ENCODE measurements at places on chromosomes 2 and 18.

DNA sequence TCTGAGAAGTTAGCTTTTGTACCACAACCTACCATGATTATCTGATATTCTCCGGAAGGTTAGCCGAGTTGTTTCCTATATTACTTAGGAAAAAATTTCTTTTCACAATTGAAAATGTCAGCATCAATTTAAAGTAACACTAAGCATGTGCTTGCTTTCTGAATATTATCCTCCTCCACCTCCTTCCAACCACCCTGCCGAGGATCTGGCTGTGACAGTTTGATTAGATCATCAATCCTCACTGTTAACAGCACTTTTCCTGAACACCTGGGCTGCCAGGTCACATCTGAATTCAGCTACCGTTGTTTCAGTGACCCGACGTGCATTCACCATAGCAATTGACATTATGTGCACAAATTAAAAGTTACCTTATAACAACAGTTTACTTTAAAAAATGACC, 207.0 kb downstream of the ZNF407 start:
- no peak for DNase-seq

DNA sequence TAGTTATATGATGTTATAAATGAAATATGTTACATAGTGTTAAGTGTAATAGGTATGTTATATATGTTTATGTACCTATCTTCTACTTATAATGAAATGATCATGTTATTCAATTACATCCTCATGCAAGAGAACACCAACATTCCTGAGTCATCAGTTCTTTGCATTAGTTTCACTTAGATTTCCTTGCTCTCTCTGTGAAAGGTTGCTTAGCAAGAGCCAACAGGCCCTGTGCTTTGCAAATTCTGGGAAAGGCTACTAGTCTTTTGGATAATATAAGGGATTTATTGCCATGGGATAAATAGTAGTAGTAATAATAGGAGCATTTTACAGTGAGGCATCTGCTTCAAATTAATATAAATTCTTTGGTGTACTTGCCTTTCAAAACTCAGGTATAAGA, 274.8 kb downstream of the SP3 start:
- no peak for DNase-seq

GRCh38 chr2:216557820-216558219, 59.2 kb downstream of the RPL37A start:
- no peak for DNase-seq

DNA sequence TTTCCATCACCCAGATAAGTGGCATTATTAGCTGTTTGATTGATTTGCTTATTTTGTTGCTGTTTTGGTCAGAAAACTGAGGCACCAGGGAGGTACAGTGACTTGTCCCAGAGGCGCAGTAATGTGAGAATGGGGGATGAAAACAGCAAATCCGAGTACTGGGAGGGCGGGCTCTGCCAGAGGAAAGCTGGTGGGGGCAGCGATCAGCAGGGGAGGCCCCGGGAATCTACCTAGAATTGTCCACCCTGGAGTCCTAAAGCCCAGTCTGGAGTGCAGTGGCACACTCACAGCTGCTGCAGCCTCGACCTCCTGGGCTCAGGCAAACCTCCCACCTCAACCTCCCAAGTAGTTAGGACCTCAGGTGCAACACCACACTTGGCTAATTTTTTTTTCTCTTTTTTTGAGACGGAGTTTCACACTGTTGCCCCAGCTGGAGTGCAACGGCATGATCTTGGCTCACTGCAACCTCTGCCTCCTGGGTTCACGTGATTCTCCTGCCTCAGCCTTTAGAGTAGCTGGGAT, 17.0 kb upstream of the PTMA start:
- DNase-seq, result no peak

DNA sequence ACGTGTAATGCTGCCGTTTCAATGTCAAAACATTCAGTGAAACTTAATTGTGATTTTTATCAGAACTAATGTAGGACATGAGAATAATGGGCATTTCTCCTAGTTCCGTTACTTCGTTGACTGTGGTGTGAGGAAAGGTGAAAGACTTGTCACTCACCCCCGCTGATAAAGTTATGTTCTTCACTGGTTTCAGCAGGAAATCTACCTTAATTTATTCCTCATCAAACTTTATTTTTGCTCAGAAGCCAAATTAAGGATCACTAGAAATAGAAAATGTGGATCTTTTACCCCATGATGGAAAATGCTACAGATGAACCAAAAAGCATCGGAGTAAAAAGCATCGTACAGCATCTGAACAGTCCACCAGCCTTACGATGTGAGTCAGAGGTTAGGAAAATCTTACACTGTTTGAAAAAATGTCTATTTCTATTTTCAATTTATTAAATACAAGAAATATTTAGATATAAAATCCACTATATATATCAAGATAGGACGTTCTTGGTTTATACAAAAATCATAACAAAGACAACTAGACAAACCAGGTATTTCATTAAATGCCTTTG, 1.0 kb upstream of the ROCK1 start:
- DNase-seq, result no peak

- no peak for DNase-seq
Observed at GRCh38 chr2:119245076-119245840, 21.6 kb downstream of the STEAP3 start.

- DNase-seq, result no peak
Observed at GRCh38 chr2:227942021-227942420, 70.6 kb downstream of the DAW1 start.

DNA sequence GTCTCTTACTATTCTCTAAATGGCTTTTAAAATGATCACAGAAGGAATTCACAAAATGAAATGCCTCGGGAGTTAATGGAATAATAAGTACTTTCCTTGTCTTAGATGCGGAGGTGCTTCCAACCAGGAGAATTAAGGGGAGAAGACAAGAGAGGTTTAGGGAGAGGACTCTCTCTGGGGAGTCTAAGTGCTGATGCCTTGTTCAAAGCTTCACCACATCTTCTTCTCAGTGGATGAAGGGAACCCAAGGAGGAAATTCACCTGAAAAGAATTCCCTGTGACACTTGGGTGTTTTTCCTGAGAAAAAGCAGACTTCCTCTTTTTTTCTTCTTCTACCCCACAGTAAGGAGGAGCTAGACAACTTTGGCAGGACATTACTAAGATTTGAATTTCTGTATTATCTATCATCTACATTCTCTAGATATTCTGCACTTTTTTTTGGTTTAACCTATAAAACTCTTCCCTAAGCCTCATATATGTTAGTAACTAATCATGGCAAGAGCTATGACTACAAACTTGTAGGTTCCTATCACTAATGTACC, 70.1 kb upstream of the GRB14 start:
- DNase-seq, result no peak

GRCh38 chr2:235543851-235544688, 50.2 kb downstream of the AGAP1 start:
- no peak for DNase-seq

GRCh38 chr2:144678736-144679135, 158.8 kb upstream of the ZEB2 start:
- DNase-seq, result no peak

- DNase-seq, result no peak
Observed at GRCh38 chr2:124489686-124490085, 464.6 kb downstream of the CNTNAP5 start.

GRCh38 chr2:209305746-209306196, 118.1 kb upstream of the MAP2 start:
- no peak for DNase-seq

DNA sequence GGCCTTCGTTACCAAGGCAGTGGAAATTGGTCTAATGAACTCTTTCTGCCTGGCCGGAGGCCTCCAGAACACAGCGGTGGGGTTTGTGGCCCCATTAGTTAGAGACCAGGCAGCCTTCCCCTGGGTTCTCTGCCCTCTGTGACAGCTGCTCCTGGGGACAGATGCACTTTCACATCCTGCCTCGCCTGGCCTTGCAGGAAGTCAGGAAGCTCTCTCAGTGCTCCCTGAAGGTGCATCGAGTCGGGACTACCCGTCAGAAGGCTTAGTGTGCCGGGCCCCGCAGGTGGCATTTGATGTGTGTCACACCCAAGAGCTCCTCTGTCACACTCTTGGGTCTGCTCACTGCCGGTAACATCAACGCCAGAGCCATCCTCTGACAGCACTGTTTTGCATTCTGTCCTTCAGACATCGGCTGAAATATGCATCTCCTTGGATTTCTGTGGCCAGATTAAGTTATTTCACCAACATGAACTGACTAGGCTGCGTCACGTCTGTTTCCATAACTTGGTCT, 158.3 kb downstream of the LDLRAD4 start:
- DNase-seq, result no peak

- peak; percentile 13 for DNase-seq
Observed at GRCh38 chr2:97267411-97268074, 154.6 kb downstream of the ANKRD36 start.

DNA sequence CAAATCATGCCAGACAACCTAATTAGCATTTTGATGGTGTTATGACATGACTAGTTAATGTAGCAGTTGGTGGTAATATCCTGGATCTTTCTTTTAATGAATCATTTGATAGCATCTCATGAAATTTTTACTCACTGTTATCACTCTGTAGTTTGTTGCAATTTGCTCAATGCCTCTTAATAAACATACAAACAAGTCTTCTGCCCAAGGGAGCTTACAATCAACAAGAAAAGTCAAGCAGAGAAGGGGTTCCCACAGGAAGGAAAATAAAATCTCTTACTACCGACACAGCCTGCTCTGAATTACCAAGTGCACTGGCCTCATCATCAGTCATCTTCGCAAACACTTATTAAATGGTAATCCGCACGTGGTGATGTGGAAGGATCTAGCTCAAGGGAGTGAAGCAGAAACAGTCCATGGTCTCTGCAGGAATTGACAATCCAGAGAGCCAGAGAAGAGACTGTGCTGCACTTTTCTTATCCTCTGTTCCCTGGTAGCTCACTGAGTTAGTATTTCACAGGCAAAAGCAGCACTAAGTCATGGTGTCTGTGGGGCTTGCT, 263.5 kb downstream of the EPHA4 start:
- DNase-seq, result no peak

GRCh38 chr2:238585836-238586821, 159.4 kb downstream of the ASB1 start:
- DNase-seq, result no peak

DNA sequence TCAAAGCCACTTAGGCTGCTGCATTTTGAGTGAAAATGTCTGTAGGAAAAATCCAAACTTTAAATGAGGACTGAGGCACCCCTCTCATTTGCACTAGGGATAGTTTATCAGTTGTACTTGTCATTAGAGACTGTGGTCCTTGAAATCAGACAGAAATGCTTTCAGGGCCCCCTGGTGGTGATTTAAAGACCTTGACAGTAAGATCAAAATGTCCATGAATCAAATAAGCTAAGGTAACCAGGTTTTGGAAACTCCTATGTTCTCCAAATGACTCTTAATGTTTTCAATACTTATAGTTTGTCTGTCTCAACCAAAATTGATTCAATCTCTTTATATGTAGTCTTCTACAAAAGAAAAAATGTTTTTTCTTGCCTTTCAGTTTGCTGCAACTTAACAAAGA, 28.8 kb upstream of the DDX18 start:
- no peak for DNase-seq

DNA sequence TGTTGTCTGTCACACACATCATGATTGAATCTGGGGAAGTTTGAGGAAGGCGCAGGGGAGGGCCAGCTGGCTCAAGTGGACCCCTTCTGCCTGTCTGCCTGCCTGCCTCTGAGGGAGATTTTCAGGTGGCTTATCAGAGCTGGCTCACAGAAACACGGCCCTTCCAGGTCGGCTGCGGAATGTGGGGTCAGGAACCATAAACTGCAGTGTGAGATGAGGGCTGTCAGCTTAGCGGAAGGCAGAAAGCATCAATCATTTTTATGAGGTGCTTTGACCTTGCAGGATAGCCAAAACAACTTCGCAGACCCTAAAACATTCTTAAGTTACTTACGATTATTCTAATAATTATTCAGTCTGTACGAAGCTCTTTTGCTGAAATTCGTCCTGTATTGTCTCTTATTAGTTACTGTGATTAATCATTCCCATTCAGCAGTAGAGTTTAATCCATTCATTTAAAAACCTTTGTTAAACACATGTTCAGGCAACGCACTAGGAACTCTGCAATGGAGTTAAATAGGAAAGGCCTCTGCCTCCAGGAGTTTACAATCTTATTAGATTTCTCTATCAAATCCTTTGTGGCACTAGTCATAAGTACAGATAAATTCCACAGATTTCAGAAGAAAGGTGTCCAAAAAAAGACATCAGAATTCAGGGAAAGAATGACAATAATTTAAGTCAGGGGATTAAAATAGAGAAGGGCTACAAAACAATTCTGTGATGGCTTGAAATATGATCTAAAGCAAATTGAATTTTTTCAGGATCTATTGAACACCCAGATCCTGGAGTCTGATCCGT, 371.6 kb downstream of the HRH4 start:
- no peak for DNase-seq

All from right cardiac atrium (tissue), 5 donors.